ENCODE measurements at places on chromosomes 6 and 20.

DNA sequence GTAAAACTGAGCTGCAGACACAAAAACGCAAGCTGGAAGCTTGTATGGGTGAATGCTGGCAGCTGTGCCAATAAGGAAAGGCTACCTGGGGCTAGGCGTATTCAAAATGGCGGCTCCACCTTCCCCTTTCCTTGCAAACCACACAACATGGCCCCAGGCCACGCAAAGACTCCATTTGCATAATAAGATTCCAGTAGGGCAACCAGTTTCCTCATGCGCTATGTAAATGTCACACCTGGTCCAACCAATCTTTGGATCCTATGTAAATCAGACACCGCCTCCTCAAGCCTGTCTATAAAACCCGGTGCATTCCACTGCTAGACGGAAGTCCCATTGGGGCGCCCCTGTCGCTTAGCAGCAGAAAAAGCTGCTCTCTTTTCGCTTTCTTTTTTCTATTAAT, 505.9 kb upstream of the BTBD3 start:
- DNase-seq, result no peak

DNA sequence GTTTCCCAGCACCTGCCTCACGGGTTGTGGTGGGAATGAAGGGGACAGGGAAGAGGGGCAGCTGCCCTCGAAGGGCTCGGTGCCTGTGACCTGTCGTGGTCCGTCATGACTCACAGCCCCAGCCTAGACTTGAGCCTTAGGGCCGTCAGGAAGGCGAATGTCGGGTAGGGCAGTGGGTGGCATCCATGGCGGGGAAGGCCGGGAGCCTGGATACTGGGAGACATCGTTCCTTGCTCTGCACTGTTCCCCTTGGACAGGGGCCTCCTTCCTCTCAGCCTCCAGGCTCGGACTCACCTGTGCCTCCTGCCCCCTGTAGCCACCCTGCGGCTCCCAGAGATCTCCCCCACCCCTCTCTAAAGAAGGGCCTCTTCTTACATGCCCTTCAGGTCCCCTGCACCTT, 52.2 kb upstream of the APCDD1L start:
- no peak for DNase-seq

- DNase-seq, result no peak
Measured at GRCh38 chr6:30102414-30102969, 10.4 kb downstream of the TRIM31 start.

DNA sequence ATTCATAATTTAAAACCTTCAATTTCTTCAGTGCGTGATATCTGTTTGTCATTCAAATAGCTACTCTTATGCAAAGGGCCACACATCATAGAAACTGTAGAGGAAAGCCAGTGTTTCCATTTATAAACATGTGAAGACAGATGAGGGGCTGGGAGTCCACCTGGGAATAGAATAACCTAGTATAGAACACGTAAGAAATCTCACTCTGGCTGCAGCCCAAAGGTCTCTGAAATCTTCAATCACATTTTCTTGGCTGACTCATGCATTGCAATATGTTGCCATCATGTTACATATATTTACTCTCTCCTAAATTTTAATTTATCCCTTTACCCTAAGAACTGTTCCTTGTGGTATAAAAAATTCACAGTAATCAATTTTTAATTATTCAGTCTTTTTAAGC, 123.2 kb downstream of the ELOVL4 start:
- no peak for DNase-seq

DNA sequence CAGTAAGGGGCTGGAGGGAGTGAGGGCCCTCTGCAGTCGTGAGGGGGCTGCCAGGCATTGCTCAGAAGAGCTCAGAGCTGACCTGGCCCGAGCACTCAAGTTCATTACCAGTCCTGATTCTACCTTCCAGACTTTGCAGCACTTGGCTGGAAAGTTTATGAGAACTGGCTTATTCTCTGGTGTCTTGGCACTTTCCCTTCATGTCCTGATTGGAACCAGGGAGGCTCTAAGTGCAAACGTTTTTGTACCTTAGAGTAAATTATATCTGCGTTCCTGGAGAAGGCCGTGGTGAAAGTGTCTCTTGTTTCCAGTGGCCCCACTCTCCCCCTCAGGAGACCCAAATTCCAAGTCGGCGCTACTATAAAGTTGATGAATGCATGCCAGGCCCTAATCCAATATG, 402.3 kb downstream of the CDC5L start:
- no peak for DNase-seq

- peak; percentile 22 for DNase-seq
Measured at GRCh38 chr20:62961310-62961783, 8.8 kb downstream of the SLC17A9 start.

- peak; percentile 44 for DNase-seq
Measured at GRCh38 chr20:13325033-13325432, 104.0 kb downstream of the ISM1 start.

DNA sequence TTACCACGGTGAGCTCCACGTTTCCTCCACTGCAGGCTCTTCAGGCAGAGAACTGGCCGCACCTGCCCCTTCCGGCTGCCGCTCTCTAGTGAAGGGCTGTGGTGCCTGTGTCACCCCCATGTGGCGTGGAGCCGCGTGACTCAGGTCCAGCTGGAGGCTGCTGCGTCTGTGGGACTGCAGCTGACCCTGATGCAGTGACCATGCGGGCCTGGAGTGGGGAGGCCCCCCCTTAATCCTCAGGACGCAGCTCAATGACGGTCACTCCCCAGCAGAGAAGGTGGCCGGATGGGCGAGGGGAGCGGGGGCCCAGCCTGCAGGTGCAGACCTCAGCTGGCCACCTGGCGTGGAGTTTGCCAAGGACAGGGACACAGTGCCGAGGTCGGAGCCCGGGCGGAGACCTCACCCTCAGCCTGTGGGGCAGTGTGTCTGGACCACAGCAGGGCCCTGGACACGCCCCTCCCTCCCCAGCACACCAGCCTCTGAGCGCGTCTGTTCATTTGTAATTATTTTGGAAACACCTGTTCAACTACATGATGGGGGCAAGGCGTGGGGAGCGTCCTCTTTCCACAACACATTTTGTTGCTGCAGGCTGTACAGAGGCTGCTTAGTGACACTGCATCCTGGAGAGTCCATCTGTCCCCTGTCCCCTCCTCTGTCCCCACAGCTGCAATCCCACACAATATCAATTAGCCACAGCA, 10.7 kb downstream of the BHLHE23 start:
- DNase-seq, result no peak

- DNase-seq, result no peak
Measured at GRCh38 chr6:134593442-134593841, 275.5 kb upstream of the SGK1 start.

GRCh38 chr6:48550603-48551002, 439.6 kb upstream of the PTCHD4 start:
- DNase-seq, result no peak

DNA sequence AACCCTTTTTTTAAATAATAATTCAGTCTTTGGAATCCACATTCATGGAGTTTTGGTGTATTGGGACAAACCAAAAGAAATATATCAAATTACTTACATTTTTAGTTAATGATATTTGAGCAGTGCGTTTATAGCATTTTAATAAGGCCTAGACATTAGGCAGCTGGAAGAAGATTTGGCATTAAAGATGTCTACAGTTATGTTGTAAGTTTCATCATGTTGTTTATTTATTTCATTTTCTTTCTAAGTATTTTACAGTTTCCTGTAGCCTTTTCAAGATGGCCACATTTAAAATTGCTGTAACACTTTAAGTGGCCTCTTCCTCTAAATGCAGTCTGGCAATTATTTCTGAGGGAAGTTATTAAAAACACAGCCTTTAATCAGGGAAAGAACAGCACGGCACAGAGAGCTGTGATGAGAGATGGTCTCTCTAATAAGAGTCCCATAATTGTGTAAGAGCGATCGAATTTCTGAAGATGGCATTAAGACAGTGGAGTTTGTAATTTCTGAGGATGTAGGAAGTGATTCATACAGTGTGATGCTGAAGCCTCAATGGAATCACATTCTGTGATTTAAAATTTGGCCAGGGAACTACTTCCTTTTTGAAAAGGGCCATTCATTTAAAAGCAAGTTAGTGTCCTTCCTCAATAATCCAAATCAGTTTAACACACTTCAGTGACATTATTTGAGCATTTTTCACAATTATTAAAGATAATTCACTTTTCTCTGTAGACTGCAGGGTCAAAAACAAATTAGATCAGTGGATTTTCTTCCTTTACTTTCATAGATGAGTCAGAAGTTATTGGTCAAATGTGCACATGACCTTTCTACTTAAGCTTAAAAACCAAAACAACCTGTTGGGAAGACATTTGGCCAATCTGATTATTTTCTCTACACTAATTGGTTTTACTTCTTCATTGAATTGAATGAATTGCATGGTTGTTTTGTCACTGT, 52.4 kb upstream of the EDN3 start:
- peak; percentile 20 for DNase-seq

DNA sequence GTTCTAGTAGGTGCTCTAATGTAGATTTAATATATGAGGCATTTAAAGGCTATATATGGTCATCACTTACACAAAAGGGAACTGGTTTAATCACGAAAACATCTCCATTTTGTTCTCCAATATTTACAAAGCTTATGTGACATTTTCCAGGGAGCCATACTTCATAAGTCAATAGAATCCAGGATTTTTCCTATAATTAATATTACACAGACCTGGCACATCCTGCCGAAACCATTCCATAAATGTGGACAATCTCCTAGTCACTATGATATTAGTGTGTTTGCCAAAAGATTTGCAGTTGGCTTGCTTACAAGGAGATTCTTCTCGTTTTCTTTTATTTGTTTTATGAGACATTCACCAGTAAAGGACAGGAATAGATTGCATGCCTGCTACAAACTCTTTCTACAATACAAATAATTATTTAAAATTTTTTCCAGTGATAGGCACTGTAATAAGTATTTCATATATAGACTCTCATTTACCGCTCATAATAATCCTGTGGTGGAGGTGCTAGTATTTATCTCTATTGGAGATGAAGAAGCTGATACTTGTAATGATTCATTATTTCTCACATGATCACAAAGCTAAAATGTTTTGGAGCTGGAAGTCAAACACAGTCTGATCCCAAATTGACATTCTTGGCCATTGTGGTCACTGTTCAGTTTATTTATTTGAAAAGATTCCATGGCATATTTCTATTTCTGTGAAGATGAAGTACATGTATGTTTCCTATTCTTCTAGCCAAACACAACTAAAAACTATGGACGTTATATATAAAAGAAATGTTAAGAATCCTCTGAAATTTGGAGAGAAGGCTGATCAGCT, 597.0 kb downstream of the HTR1B start:
- no peak for DNase-seq

- DNase-seq, result no peak
Measured at GRCh38 chr6:89009624-89010059, 46.2 kb upstream of the RNGTT start.

GRCh38 chr6:36824253-36824652, 15.0 kb downstream of the CPNE5 start:
- DNase-seq, result peak; percentile 55

- no peak for DNase-seq
Measured at GRCh38 chr6:155270561-155271091, 6.8 kb downstream of the CLDN20 start.

DNA sequence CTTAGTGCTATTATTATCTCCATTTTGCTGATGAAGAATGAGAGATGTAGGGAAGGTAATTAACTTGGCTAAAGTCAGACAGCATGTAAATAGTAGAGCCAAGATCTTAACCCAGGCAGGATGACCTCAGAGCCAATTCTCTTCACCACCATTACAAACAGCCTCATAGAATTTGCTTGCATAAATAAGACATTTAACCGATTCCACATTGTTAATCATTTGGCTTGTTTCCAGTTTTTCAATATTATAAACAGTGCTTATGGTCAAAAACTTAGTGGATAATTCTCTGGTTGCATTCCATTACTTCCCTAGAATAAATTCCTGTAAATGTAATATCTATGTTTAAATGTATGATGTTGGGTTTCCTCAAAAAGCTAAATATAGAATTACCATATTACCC, 19.1 kb upstream of the PRDM1 start:
- DNase-seq, result no peak

- no peak for DNase-seq
Measured at GRCh38 chr6:46949632-46950280, 28.0 kb upstream of the ADGRF5 start.

DNA sequence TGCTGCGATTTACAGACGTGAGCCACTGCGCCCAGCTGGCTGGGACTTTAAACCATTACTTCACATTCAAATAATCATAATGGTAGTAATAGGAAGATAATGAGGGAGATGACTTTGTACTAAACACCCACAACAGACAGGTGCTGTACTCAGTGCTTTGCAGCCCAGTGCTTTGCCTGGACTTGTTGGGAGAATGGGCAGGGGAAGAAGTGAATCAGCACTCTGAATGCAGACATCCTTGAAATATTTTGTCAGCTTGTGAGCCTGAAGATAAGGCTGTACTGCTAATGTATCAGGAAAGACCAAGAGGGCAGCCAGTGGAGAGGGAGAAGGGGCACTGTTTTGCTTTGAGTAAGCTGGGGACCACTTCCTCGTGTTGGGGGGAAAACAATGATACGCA, 17.4 kb downstream of the NKX2-2 start:
- no peak for DNase-seq

DNA sequence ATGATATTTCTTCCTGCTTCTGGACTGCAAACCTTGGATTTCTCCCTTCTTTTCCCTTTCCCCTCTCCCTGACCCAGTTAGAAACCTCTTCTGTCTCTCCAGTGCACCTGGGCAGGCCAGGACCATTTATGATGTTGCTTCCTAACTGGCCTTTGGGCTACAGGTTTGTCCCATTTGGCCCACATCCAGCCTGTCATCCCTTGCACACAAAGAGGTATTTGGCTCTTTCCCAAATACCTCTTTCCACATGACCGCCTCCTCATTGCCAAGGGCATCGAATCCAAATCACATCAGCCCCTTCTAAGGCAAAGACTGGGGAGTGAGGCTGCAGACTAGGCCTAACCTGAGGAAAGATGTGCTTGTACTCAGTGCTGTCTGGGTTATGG, 13.6 kb downstream of the FGD2 start:
- DNase-seq, result no peak

DNA sequence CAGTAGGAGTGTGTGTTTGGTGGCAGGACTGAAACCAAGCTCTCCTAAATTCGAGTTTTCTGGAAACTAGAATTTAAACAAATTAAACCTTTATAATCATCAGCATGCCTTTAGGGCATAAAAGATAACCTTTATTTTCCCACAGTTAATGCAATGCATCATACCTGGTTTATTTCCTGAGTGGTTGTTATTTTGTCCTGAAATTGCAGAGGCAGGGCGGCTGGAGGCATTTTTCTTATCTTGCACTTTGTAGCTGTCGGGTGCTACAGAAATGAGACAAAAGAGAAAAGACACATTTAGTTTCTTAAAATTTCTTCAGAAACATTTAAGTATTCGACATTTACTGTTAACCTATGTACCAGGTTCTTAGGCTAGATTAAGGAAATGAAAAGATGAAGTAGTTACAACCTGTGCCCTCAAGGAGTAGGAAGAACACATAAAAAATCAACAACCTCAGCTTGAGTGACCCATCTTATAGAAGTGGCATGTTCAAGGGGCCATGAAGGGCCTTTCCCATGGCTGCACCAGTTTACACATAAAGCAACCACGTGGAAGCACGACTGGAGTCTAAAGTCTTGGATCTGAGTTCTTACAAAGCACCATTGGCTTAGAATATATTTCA, 128.6 kb downstream of the MAP7 start:
- no peak for DNase-seq

- no peak for DNase-seq
Measured at GRCh38 chr6:116017546-116018295, 43.0 kb downstream of the FRK start.
